Stimulated activated CD8-positive, alpha-beta memory T cell treated with anti-CD3 and anti-CD28 coated beads, Interleukin-4, amount 100 ng/mL, for 48 hours (primary cell): ENCODE measurements at places on chromosomes 11 and 22.

- DNase-seq = no peak
Measured at GRCh38 chr11:124315052-124315451, 1.3 kb upstream of the OR8D1 start.

DNA sequence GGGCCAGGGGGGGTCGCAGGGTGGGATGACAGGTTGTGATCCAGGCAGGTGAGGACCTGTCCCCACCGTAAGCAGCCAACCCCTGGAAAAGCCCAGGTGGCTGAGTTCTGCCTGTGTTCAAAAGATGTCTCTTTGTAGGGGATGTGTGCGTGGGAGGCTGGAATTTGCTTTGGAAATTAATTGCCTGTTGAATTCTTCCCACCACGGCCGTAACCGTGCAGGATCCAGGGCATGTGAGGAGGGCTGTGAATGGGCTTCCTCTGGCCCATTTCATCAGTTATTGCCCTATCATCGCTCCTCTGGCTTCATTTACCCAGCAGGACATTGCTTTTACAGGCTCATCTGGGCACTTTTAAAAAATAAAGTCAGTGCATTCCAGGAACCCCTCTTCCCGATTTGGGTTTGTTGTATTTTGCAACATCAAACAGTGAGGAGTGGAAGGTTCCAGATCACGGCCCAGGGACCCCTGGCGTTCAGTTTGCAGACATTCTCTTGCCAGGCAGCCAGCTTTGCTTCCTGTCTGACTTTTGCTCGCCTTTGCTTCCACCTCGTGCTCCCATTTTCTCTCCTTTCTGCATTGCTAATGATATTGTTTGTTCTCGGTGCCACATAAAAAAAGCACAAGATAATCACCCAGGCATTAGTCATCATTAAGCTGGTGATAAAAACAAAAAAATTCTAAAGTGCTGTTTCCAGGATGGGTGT, 1306.6 kb downstream of the BRD1 start:
- DNase-seq = no peak

DNA sequence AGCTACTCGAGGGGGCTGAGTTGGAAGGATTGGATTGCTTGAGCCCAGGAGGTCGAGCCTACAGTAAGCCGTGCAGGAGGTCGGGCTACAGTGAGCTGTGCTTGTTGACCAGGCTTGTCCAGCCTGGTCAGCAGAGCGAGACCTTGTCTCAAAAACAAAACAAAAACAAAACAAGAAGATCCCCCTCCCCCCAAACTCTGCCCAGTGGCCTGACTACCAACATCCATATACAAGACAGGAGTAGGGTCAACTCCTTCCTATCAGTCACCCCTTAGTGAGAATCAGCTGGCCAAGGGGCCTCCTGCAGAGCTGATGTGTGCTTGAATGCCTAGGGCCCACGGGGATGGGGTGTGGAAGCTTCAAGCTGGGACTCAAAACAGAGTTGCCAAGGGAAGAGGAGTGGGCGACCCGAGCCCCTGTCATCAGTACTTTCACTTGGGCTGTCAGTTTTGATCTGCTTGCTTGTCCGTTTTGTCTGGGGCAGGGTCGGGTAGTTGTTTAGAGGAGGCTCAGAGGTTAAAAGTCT, 942 bp upstream of the TSPAN18 start:
- no peak for DNase-seq

DNA sequence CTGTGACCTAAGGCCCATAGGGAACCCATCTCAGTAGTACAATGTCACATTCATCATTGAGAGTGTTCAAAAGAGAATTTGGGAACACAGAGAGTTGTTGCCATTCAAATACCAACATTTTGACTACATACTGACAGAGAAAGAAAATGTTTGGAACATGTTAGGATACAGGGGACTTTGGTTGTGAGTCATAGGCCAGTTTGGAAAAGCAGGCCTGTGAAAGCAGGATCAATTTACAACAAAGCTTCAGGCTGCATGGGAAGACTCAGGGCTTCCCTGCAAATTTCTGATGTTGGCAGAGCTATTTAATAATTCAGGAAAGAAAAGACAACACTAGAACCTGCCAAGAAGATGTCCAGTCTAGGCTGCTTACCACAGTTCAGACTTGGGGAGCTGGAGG, 374 bp downstream of the NLRP10 start:
- DNase-seq = no peak

GRCh38 chr11:116454020-116454645, 318.7 kb downstream of the BUD13 start:
- DNase-seq = peak; percentile 53

GRCh38 chr11:130163346-130164220, 4.0 kb downstream of the ST14 start:
- DNase-seq = no peak

- DNase-seq = no peak
Measured at GRCh38 chr11:127105593-127106541, 105.3 kb upstream of the KIRREL3 start.

GRCh38 chr11:27012234-27012921, 18.5 kb downstream of the FIBIN start:
- no peak for DNase-seq

- no peak for DNase-seq
Measured at GRCh38 chr22:27192135-27192829, 534.9 kb downstream of the MIAT start.

GRCh38 chr11:105697291-105697690, 87.4 kb downstream of the GRIA4 start:
- no peak for DNase-seq

- no peak for DNase-seq
Measured at GRCh38 chr11:18193010-18193409, 20.4 kb downstream of the MRGPRX4 start.

DNA sequence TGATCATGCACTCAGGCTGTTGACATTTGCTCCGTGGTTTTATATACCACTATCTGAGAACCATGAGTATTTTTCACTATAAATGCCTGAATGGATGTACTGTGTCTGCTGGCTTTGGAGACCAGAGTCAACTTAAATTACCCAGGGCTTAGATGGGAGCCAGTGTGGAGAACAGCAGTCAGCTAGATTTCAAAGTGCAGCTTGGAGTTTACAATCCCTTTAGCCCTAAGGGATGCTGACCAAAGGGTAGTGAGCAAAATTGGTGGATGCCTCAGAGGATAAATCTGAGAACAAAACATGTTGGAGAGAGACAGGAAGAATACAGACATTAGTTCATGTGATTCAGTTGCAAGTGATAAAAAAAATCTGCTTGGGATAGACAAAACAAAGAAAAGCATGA, 327.5 kb downstream of the C11orf87 start:
- no peak for DNase-seq

DNA sequence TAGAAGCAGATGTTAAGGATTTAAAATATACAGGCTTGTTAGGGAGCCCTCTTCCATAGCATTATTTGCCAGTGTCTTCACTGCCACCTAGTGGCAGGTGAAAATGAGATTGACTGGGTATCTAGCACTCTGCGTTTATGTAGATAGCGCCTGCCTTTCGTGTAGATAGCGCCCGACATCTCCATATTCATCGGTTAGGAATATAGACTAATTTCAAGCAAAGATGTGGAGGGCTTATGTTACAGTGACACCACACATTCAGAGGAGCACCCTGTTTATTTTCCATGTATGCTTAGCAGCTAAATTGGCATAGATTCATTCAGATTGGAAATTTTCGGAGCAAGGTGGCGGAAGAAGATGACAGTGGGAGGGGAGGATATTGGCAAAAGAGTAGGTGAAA, 72.0 kb downstream of the SLC5A12 start:
- peak; percentile 23 for DNase-seq

- DNase-seq = peak; percentile 38
Measured at GRCh38 chr22:46336119-46337078, 885 bp downstream of the TRMU start.

GRCh38 chr22:28102151-28102812, 183.2 kb upstream of the PITPNB start:
- no peak for DNase-seq

DNA sequence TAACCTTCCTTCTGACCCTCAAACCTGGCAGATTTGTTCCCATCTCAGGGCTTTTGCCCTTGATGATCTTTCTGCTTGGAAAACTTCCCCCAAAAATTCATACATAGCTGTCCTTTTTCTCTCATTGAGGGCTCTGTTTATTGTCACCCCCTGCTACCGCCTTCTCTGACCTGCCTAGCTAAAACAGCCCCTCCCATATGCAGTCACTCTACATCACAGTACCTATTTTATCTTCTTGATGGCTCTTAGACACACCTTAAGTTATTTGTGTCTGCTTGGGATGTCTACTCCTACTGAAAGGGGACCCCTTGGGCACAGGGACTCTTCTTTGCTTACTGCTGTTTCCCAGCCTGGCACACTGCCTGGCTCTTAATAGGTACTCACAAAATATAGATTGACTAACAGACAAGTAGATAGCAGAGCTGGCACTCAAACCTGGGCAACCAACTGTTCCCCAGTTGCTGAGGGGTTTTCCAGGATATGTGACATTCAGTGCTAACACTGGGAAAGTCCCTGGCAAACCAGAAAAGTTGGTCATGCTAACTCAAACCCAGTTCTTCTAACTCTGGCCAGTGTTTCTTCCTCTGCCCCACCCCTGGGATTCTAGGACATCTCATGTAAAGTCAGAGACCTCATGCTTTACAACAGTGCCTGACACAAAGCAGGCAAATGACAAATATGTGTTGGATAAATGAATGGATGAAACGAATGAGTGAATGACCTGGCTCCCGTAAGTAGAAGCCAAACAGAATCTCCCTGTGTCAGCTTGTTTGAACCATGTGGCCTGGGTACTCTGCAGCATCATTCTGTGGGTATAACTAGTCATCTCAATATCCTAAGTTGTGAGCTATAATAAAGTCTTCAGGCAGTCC, 19.8 kb upstream of the FJX1 start:
- peak; percentile 32 for DNase-seq

DNA sequence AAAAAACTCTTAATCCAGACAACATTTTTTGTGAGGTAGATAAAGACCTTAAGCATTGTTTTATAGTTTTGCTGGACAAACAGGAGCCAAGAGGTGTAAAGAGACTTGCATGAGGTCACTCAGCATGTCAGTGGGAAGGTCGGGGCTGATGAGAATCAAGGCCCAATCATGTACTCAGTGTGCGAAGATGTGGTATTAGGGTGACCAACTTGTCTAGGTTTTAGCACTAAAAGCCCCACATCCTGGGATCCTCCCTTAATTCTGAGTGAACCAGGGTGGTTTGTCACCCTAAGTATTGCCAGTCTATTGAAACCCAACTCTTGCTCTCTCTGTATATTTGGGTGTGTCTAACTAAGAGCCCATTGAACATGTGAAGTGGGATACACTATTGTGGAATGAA, 19.5 kb upstream of the SORL1-AS1 start:
- DNase-seq = no peak

DNA sequence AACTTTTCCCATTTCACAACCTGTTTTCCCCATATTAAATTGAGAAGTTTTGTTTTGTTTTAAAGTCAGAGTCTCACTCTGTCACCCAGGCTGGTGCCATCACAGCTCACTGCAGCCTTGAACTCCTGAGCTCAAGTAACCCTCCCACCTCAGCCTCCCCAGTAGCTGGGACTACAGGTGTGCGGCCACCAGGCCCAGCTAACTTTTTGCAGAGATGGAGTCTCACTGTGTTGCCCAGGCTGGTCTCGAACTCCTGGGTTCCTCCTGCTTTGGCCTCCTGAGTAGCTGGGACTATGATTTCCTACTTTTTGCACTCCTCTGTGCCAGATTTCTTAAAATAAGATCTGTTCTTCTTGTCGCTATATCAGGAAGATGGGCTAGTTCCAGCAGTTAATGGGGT, 44.9 kb downstream of the GNB1L start:
- DNase-seq = no peak

DNA sequence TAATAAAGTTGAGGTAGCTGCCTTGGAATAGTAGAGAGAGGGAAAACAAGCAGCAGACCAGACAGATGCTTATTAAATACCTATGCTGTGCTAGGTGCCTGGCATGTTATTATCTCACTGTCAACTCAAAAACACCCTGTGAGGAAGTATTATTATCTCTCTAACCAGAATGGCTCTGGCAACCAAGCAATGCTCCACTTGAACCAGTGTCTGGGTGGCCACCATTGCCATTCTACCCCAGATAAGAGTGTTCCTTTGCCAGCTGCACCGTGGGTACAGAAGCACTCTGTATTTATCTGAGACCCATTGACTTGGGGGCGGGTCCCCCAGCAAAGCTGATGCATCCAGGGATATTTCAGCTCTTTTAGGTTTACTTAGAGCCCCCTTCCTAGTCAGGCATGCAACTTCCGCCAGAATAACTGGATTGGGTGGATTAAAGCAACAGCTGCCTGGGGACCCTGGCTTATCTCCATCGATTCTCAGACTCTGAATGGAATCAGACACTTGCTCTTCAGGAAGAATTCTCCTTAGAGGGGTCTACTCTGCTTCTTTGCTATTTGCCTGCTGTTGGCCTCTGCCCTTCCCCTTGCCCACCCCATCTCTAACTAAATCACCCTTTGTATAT, 49.1 kb downstream of the RCN1 start:
- no peak for DNase-seq

DNA sequence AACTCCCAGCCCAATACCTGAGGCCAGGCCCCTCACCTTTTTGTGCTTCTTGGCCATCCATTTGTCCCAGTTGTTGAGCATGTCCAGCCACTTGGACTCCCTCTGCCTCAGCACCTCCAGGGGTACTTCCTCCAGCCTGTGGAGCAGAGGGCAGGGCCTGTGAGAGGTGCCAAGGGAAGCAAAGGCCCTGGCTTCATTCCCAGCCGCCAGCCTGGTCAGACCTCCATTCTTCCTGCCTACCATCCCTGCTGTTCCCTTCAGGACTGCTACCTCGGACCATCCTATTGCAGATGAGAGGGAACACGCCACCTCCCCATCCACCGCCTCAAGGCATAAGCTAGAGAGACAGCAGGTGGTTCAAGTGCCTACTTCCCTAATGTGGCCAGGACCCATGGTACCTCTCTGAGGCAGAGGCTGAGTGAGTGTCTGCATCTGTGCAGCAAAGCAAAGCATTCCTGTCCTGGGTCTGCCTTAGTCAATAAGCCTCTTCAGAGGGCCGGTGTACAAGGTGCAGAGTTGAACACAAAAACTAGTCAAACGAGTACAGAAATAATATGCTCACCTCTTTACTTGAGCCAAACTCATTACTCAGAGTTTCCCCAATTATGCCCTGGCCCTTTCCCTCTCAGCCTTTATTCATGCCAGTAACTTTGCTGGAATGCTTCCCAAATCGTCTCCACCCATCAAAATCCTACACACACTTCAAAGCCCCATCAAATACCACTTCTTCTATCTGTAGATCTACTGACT, 15.4 kb upstream of the CASTOR1 start:
- DNase-seq = no peak

DNA sequence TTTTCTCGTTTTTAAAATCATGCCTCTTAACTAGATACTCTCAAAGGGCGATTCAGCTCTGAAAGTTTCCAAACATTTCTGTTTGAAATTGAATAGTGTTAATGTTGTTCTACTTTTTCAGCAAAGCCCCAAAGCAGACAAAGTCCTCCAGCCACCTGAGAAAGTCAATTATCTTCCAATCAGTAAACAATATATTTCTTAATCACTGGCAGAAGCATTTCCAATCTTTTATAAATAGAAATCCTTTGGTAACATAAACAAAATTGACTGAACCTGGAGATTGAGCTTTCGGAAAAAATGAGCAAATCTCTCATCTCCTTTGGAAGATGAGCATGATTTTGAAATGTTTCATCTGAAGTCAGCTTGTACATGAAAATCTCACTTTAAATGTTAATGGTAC, 84.4 kb upstream of the FIBIN start:
- no peak for DNase-seq

- DNase-seq = no peak
Measured at GRCh38 chr22:32846780-32847491, 45.4 kb downstream of the TIMP3 start.
